ENCODE measurements at places on chromosomes 11 and 22.

DNA sequence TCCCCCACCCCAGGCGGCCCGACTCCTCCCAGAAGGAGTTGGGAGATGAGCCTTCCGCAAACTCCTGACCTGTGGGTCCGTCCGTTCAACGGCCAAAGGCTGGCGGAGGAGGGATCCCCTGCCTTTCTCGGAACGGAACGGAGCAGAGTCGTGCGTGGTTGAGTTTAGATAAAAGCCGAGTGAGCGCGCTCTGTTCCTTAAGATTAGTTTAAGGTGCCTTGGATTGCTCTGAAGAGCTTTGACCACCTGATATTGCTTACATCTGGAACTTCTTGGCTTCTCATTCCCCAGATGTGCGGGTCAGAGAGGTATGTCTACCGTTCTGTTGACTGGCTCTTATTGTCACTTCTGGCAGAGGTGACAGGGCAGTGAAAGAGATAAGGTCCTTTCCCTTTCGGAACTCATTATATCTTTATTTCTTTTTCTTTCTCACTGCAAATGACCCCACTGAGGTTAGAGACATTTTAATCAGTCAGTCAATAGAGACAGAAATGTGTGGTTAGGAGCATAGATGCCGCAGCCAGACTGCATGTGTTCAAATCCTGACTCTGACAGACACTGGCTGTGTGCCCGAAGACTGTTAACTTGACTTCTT is at the start of gene TRIM6:
Gene TRIM6, plus strand, starts transcription at position 31 of the 595 bp plus-strand sequence. Its CDS starts 261 bp downstream, at position 292.
- DNase-seq: peak; percentile 77

DNA sequence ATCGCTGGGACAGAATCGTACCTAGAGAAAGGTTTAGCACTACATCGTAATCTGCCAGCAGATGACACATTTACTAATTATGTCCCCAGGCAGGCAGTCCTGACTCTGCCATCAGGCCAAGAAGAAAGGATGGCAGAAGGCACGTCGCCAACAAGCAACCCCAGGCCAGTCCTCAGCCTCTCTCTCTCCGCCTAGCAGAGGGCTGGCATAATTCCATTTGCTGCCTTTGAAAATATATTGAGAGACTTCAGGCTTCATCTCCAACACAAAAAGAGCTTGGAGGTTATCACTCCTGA is 1517.0 kb downstream of the TBC1D22A start:
- no peak for DNase-seq

- peak; percentile 48 for DNase-seq
Observed at GRCh38 chr11:42770444-42771065, 541.2 kb upstream of the API5 start.

- no peak for DNase-seq
Observed at GRCh38 chr11:31424652-31425051, 55.0 kb downstream of the DNAJC24 start.

DNA sequence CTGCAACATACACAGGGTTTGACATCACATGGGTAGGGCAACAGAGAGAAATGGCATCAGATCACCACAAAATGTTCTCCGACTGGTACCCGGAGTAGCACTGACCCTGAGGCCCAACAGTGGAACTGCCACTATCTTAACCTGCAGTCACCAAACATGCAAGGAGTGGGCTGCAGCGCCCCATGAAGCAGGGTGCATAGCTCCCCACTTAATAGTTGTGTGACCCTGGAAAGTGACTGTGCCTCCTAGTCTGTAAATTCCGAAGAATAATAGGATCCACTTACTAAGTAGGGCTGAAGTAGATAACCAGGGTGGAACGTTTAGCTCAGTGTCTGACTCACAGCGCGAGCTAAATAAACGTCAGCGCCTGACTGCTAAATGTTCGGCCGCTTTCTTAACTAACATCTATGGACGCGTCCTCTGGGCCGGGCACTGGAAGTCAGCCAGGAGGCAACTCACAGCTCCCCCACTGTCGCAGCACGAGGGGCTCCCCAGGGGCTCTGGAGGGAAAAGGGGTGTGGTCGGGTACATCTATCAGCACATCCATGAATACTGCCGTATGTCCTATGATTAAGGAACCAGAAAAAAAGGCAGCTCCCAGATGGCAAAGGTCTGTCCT is 777 bp downstream of the LTO1 start:
- DNase-seq: peak; percentile 62

DNA sequence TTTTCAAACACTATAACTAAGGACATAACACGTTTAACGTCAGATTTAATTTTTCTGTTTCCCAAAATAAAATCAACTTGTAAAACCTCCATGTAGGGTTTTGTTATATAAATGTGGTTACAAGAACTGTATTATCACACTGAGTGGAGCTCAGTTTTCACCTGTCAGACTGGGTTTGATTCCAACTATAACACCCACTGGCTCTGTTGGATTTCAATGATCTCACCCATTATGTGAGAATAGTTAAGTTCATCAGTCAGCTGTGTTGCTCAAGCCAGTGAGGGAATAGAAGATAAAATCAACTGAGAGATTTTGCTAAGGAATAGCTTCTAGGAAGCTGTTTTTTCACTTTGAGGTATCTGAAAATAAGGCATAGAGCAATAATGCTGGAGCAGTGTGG is 5.1 kb upstream of the OR52R1 start:
- DNase-seq: no peak

DNA sequence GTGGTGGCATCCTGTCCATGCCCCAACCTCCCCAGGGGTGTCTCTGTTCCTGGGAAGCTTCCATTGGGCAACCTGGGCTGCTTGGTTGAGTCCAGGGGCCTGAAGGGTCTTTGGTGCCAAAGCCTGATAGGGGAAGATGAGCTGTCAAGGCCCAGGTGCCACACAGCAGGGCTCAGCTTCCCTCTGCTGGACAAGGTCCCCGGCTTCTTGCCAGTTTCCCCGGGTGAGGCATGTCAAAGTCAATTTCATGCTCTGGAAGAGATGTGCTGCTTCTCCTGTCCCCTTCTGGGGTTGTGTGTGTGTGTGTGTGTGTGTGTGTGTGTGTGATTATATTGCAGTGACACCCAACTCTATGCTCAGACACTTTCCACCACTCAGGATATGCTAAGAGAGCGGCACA is 26.9 kb downstream of the TP53I11 start:
- no peak for DNase-seq

- DNase-seq: no peak
Observed at GRCh38 chr11:60504219-60504905, 10.8 kb upstream of the MS4A13 start.
